ENCODE measurements at places on chromosomes 7 and 10.

GRCh38 chr7:114130866-114131265 is 212.1 kb upstream of the PPP1R3A start:
- DNase-seq: no peak

- DNase-seq: no peak
Measured at GRCh38 chr7:47757921-47758411, 176.1 kb upstream of the TNS3 start.

DNA sequence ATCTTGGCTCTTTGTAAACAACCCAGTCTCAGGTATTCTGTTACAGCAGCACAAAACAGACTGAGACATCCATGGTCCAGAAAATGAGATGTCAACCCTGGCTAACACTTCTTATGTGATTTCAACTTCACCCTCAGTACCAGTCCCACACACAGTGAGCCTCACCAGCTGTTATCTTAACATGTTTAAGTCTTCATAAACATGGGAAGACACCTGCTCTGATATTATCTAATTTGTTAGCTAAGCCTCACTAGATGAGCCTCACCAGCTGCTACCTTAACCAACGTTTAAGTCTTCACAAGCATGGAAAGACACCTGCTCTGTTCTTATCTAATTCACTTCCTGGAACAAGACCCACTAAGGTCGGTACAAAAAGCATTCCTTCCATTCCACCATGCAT is 130.8 kb downstream of the CALN1 start:
- DNase-seq: no peak

- no peak for DNase-seq
Measured at GRCh38 chr10:42304341-42304740, 334.0 kb downstream of the ZNF33B start.

DNA sequence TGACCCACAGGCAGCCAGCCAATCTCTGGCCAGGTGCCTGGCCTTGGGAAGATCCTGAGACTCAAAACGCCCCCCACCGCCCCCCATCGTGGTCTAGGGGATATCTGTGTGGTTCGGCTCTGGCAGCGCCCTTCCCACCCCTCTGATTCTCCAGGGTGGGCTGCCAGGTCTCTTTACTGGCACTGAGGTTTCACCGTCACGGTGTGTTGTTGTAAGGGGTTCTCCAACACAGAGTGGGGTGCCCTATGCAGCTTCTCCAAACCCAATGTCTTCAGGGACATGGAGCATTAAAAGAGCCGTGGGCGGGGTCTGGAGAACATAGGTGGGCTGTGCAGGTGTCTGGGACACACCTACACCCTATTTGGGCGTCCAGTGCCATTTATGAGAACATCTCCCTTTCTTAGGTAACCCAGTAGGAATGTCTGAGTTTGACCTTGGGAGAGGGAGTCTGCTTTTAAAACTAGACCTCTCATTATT is 1.5 kb downstream of the MAFK start:
- DNase-seq: no peak

- DNase-seq: no peak
Measured at GRCh38 chr7:107926481-107926880, 35.5 kb downstream of the DLD start.
